ENCODE measurements at places on chromosomes 11 and 22.
A peak's percentile ranks its signal among the peaks of the same experiment; 100 is the strongest.

DNA sequence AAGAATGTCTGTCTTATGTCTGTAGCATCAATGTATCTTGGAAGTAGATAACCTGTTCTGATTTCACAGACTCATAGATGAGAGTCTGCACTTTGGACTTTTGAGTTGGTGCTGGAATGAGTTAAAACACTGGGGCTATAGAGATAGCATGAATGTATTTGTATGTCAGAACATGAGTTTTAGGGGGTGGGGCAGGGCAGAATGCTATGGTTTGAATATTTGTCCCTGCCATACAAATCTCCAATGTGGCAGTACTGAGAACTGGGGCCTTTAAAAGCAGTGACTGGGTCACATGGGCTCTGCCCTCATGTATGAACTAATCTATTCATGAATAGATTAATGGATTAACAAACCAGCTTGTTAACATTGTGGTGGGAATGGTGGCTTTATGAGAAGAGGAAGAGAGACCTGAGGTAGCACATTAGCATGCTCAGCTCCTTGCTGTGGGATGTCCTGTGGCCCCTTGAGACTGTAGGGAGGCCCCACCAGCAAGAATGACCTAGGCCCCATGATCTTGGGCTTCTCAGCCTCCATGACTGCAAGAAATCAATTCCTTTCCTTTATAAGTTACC lies 15.5 kb upstream of the OR52K1 start:
- no peak for DNase-seq

DNA sequence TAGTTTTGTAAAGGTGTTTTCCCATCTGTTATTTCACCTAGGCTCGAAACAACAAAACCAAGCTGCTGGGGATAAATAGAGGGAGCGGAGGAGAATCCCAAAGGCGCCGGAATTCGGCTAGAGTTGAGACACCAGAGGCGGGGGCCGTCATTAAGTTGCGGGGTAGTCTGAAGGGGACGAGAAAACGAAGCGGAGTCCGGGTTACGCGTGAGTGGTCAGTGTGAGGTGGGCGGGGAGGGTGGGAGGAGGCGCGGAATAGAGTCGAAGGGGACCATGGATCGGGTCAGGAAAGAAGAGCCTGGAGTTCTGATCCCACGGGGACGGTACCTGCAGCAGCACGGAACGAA lies 361 bp downstream of the SRPRA start:
- no peak for DNase-seq

- no peak for DNase-seq
Measured at GRCh38 chr11:69327741-69328191, 33.8 kb downstream of the MYEOV start.

DNA sequence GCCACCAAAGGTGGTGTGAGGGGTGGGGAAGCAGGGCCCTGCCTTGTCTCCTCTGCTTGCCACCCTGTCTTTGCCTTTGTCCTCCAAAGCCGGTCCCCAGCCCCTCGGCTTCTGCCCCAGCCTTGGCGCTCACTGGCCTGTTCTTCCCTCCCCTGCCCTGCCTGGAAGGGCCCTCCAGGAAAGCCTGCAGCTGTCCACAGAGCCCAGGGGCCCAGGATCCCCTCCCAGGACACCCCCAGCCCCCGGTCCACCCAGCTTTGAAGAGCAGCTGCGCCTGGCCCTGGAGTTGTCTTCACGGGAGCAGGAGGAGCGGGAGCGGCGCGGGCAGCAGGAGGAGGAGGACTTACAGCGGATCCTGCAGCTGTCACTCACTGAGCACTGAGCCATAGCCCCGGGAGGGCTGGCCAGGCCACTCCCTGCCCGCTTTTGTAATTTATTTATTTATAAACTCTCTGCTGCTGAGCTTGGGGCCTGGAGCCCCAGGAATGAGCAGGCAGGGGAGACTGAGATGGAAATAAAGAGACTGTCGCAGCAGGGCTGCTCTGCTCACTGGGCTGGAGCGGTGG lies 1.3 kb upstream of the SSH3 start:
- peak; percentile 74 for DNase-seq

DNA sequence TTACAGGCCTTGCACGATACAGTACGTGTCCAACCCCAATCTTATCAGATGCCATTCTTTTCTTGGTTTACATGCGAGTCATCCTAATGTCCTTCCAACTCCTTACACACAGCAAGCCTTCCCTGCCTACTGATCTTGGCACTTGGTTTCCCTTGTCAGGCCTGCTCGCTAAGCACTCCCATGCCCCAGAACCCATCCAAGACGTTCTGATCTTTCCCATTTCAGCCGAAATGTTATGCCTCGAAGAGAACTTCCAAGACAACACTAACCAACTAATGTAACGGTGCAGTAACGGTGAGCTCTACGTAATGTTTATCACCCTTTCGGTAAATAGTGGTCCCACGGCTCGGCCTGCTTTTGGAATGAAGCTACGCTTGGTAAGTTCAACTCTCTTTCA lies 521 bp downstream of the PES1 start:
- peak; percentile 11 for DNase-seq

DNA sequence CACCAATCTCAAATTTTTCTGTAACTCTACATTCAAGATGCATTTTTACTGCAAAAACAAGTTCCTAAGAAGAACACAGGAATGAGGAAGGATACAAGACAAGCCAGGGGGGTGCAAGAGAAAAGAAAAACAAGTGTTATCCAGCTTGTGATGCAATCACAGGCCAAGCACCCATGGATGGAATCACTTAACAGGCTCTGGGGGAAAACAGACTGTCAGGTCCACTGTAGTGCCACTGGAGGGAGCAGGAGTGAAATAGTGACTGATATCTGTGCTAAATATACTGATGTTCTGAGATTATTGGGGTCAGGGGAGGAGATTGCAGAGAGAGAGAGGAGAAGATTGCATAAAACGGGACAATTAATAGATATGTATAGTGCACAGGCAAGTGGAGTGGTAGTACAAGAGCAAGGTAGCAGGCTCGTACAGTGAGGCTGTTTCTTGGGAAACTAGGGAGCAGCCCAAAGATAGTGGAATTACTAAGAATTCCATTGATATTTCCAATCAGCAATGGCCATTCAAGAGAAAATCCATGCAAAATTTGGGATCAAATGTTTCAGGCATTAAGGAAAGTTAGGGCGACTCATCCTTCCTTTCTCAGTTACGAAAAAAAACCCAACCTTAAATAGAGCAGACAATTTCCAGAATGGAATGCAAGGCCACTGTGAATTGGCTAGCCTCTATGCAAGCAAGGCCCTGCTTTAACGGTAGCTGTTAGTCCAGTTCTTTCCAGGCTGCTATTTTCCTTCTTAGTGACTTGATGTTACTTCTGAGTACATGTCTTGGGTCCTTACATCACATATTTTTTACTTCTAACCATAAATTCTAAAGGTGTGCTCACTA lies 52.2 kb upstream of the CEP126 start:
- DNase-seq = peak; percentile 61

- DNase-seq = no peak
Measured at GRCh38 chr11:9808943-9809342, 145.1 kb downstream of the SWAP70 start.

DNA sequence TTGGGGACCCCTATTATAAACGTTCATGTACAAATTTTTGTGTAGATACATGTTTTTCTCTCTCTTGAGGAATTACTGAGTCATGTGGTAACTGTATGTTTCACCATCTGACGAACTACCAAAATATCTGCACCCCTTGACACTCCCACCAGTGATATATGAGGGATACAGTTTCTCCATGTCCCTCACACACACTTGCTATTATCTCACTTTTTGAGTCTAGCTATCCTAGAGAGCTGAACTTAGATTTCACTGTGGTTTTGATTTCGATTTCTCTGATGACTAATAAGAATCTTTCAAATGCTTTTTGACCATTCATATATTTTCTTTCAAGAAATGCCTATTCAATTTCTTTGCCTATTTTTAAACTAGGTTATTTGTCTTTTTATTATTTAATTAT lies 200.2 kb downstream of the PGR start:
- DNase-seq = no peak

DNA sequence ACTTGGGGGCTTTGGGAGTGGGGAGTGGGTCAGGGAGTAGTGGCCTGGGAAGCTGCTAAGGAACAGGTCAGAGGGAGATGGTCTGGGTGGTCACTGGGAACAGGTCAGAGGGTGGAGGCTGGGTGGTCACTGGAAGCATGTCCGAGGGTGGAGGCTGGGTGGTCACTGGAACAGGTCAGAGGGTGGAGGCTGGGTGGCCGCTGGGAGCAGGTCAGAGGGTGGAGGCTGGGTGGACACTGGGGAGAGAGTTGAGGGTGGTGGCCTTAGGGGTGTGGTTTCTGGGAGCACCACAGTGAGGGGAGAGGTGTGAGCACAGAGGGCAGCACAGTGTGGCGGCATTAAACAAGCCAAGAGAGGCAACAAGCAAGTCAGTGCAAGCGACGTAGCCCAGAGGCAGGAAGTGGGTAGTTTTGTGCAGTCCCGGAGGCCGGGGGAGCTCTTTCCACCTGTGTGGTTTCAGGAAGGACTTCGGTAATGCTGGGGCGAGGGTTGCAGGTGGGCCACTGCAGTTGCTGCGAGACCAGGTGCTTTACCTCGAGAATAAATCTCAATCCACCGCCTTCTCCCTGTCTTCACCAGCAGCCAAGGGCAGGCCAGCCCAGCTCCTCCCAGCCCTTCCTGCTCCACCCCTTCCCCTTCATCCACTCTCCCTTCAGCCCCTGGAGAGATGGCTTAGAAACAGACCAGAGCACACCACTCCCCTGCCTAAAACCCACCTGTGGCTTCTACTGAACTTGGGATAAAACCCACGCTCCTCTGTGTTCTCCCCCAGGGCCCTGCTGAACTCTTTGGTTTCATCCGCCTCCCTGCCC lies 3.2 kb upstream of the CACNA1I start:
- DNase-seq = no peak
